Common myeloid progenitor, CD34-positive (primary cell): ENCODE measurements at places on chromosomes 3 and 15.

- DNase-seq, result no peak
Measured at GRCh38 chr3:24520976-24521419, 26.3 kb upstream of the THRB start.

GRCh38 chr3:40237889-40238571 lies 71.5 kb upstream of the EIF1B start:
- DNase-seq, result no peak

GRCh38 chr3:147119989-147120388 lies 286.4 kb downstream of the ZIC4 start:
- DNase-seq, result no peak

DNA sequence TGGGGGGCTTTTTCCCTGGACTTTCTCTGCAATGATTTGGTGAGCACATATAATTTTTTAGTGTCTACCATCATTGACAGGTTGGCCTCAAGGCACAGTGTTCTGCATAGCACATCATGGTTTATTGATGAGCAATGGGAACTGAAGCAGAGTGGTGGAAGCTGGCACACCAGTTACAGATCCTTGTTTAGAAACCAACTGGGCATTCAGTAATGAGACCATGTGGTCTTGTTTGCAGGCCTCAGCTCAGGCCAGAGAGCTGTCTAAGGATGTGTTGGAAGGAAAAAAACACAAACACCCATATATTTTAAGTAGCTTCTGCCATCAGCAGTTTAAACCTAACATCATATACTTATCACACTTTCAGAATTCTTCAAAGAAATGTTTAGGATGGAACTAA lies 610.6 kb downstream of the ROBO1 start:
- no peak for DNase-seq

DNA sequence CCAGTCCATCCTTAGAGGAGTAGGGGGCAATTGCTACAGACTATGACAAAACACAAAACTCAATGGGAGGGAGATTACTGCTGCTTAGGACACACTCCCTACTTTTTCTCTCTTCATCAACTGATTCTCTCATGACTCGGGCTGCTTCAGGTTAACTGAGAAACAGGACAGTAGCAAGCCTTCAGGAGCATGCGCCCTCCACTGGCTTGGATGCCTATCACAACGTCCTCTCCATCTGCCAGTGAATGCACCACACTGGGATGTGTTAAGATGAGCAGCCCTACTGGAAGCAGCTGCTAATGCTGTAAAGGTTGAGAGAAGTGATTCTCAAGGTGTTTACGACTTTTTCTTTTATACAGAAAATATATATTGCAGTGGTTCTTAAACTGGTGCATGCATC lies 542.3 kb downstream of the EDEM1 start:
- no peak for DNase-seq

GRCh38 chr3:73813291-73813690 lies 188.6 kb upstream of the PDZRN3 start:
- peak; percentile 6 for DNase-seq

DNA sequence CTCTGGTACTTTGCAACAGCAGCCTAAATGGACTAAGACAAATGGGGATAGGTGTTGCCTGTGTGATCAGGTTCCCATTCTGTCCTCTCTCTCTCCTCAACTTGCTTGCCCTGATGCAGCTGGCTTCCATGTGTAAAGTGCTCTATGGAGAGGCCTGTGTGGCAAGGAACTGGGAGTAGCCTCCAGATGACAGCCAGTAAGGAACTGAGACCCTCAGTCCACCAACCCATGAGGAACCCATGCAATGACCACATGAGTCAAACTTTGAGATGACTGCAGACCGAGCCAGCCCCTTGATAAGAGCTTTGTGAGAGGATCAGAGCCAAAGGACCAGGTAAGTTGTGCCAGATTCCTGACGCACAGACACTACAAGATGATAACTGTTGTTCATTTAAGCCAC lies 74.6 kb upstream of the ADPGK start:
- DNase-seq, result no peak
